ENCODE measurements at places on chromosomes 5 and 9.

- no peak for DNase-seq
These were observed 127.1 kb downstream of the DIRAS2 start for GRCh38 chr9:90515510-90515909.

DNA sequence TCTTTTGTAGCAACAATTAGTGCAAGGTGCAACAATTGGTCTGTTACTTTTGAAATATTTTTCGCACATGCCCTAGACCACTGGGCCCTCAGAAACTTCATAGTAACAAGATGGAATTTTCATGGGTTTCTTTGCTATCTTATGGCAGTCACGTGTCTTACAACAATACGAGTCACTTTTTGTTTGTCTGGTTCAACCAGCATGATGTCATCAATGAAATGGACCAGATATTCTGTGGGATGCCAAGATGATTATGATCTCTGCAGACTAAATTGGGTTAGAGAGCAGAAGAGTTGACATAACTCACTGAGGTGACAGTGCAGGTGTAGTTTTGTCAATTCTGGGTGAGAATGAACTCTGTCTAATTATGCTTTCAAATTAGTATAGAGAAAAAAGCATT, 239.6 kb upstream of the RIOK2 start:
- DNase-seq = no peak

GRCh38 chr9:127333221-127334064, 63.5 kb upstream of the SLC2A8 start:
- peak; percentile 88 for DNase-seq

DNA sequence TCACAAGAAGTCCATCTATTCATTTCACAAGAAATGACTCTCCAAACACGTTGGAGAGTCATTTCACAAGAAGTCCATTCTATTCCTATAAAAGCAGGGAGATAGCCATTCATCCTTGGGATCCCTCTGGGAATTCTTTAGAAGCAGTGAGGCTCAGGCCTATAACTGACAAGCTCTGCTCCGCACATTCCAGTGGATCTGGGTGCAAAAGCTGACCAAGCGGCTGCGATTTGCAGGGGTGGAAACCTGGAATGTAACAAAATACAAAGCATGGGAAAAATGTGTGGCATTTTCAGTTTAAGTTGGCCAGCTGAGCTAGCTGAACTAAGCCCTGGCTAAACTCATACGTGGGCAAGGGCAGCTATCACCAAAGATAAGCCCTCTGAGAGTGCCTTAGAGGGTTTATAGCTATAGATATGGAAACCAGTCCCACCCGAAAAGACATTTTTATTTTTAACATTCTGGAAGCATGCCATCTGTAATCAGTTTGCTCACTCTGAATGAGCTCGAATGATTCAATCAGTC, 8.7 kb downstream of the TAS2R1 start:
- DNase-seq = no peak

- no peak for DNase-seq
These were observed 55.6 kb downstream of the MACROH2A1 start for GRCh38 chr5:135343413-135343812.

- no peak for DNase-seq
These were observed 20.1 kb downstream of the ZSWIM6 start for GRCh38 chr5:61352180-61352579.
